ENCODE measurements at places on chromosomes 12 and 14. TPM values are rescaled to one million over a fixed set of nuclear protein-coding genes. Genes with fewer than 3 reads are reported as not detected.

DNA sequence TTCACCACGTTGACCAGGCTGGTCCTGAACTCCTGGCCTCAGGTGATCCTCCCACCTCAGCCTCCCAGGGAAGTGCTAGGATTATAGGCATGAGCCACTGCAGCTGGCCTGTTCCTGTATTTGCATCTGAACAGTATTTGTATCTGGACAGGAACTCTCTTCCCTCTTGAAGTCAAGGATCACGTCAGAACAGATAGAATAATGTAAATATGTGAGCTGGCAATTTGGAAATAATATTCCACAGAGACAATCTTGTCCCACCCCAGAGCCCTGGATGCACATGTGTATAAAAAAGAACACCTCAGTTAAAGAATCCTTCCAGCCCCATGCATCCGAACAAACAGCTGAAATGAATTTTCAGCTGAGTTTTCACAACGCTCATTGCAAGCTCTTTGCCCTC is 118.3 kb downstream of the VEZT start:
- H3K4me1 ChIP-seq, result no peaks in the 10 kb centered on the region
- H3K27me3 ChIP-seq, result no peaks in the 10 kb centered on the region
- H3K36me3 ChIP-seq, result no peaks in the 10 kb centered on the region
- DNase-seq, result no peak
- H3K4me3 ChIP-seq, result no peak overlapping the region

GRCh38 chr12:82383930-82384552 is 25.7 kb downstream of the METTL25 start:
- no peak overlapping the region for H3K4me3 ChIP-seq
- no peak for DNase-seq
- H3K27ac ChIP-seq, result no peak overlapping the region
- H3K36me3 ChIP-seq, result no peaks in the 10 kb centered on the region
- no peaks in the 10 kb centered on the region for H3K27me3 ChIP-seq

Gene PNMA1
- 11.6 TPM for total RNA-seq

Gene NGB
- total RNA-seq, result not detected

Gene PAPOLA
- 206 TPM for total RNA-seq

GRCh38 chr14:100741966-100742365 is 15.3 kb downstream of the DLK1 start:
- no peaks in the 10 kb centered on the region for H3K27me3 ChIP-seq
- H3K36me3 ChIP-seq, result no peaks in the 10 kb centered on the region
- H3K4me3 ChIP-seq, result no peak overlapping the region
- no peaks in the 10 kb centered on the region for H3K4me1 ChIP-seq

GRCh38 chr14:58628406-58628805 is 9.4 kb upstream of the DACT1 start:
- no peaks in the 10 kb centered on the region for H3K27me3 ChIP-seq
- no peak overlapping the region for H3K27ac ChIP-seq
- H3K4me1 ChIP-seq, result no peaks in the 10 kb centered on the region
- no peaks in the 10 kb centered on the region for H3K36me3 ChIP-seq
- H3K4me3 ChIP-seq, result no peak overlapping the region

GRCh38 chr14:84482256-84483071 is 1047.5 kb upstream of the FLRT2 start:
- H3K36me3 ChIP-seq, result no peaks in the 10 kb centered on the region
- H3K4me3 ChIP-seq, result no peak overlapping the region

- H3K4me1 ChIP-seq, result no peaks in the 10 kb centered on the region
- H3K27ac ChIP-seq, result no peak overlapping the region
- no peak overlapping the region for H3K4me3 ChIP-seq
- H3K27me3 ChIP-seq, result no peaks in the 10 kb centered on the region
- no peaks in the 10 kb centered on the region for H3K36me3 ChIP-seq
These were observed 73.9 kb downstream of the SYT1 start for GRCh38 chr12:78938341-78939084.

Gene ATP5F1B
- 333 TPM for total RNA-seq

Gene RNASE4
- 37.7 TPM for total RNA-seq

Gene KLRB1
- total RNA-seq, result not detected

Gene TMEM132D
- total RNA-seq, result 1.7 TPM

GRCh38 chr12:8630131-8630530 is 17.5 kb upstream of the AICDA start:
- H3K4me3 ChIP-seq, result no peak overlapping the region
- no peaks in the 10 kb centered on the region for H3K27me3 ChIP-seq
- DNase-seq, result no peak
- H3K27ac ChIP-seq, result no peak overlapping the region
- H3K36me3 ChIP-seq, result no peaks in the 10 kb centered on the region

GRCh38 chr12:95173392-95174251 is 43.6 kb downstream of the FGD6 start:
- peaks cover 16% of the 10 kb centered on the region for H3K4me1 ChIP-seq
- H3K27me3 ChIP-seq, result no peaks in the 10 kb centered on the region
- DNase-seq, result peak; percentile 59
- H3K27ac ChIP-seq, result peak overlapping the region; percentile 48
- H3K4me3 ChIP-seq, result no peak overlapping the region

Gene PTPN6
- 41.6 TPM for total RNA-seq

GRCh38 chr12:3772380-3772779 is 19.5 kb upstream of the CRACR2A start:
- no peaks in the 10 kb centered on the region for H3K4me1 ChIP-seq
- H3K27ac ChIP-seq, result no peak overlapping the region
- H3K36me3 ChIP-seq, result no peaks in the 10 kb centered on the region
- DNase-seq, result no peak
- no peak overlapping the region for H3K4me3 ChIP-seq

GRCh38 chr14:69750495-69750894 is 16.4 kb upstream of the SRSF5 start:
- H3K36me3 ChIP-seq, result no peaks in the 10 kb centered on the region
- H3K4me1 ChIP-seq, result no peaks in the 10 kb centered on the region

GRCh38 chr12:88299567-88300101 is 157.5 kb downstream of the TMTC3 start:
- H3K4me3 ChIP-seq, result no peak overlapping the region
- no peak for DNase-seq
- H3K27ac ChIP-seq, result no peak overlapping the region
- no peaks in the 10 kb centered on the region for H3K27me3 ChIP-seq

DNA sequence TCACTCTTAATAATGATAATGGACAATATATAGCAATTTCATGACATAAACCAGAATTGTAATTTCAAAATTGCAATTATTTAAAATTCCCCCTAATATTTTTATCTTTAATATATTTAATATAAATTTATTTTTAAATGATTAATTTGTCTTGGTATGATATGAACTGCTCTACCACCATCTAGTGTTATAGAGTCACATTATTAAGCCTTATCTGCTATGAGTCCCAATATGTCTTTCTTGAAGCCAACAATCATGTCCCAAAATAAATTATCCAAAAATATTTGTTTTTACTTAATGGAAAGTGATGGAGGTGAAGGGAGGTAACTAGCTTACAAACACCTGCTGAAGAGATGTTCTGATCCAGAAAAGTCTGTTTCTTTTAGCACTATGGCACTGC is 151.4 kb downstream of the KCNC2 start:
- no peak overlapping the region for H3K4me3 ChIP-seq
- no peaks in the 10 kb centered on the region for H3K4me1 ChIP-seq
- no peak overlapping the region for H3K27ac ChIP-seq
- H3K36me3 ChIP-seq, result no peaks in the 10 kb centered on the region
- no peak for DNase-seq

- H3K27me3 ChIP-seq, result no peaks in the 10 kb centered on the region
- DNase-seq, result no peak
- H3K36me3 ChIP-seq, result no peaks in the 10 kb centered on the region
- H3K4me1 ChIP-seq, result no peaks in the 10 kb centered on the region
These were observed 157.0 kb downstream of the ASCL1 start for GRCh38 chr12:103114296-103115055.

- H3K27ac ChIP-seq, result no peak overlapping the region
- no peak for DNase-seq
- peaks cover 12% of the 10 kb centered on the region for H3K4me1 ChIP-seq
- no peaks in the 10 kb centered on the region for H3K27me3 ChIP-seq
These were observed 4.3 kb downstream of the DDIT3 start for GRCh38 chr12:57515934-57516541.

- no peak overlapping the region for H3K4me3 ChIP-seq
- no peak for DNase-seq
- no peaks in the 10 kb centered on the region for H3K4me1 ChIP-seq
- H3K27ac ChIP-seq, result no peak overlapping the region
These were observed 35.1 kb upstream of the BMAL2 start for GRCh38 chr12:27297566-27297965.

DNA sequence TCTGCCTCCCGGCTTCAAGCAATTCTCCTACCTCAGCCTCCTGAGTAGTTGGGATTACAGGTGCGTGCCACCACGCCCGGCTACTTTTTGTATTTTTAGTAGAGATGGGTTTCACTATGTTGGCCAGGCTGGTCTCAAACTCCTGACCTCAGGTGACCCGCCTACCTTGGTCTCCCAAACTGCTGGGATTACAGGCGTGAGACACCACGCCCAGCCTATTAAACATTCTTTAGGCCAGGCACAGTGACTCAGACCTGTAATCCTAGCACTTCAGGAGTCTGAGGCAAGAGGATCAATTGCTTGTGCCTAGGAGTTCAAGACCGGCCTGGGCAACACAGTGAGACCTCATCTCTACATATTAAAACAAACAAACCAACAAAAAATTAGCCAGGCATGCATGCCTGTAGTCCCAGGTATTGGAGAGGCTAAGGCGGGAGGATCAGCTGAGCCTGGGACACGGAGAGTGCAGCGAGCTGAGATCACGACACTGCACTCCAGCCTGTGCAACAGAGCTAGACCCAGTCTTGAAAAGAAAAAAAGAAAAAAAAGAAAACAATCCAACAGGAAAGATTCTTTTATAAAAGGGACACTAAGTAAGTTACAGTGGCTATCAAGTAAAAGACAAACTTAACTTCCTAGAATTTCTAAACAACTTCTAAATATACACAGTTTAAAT is 70.2 kb downstream of the HECTD1 start:
- no peaks in the 10 kb centered on the region for H3K4me1 ChIP-seq
- DNase-seq, result no peak
- no peak overlapping the region for H3K27ac ChIP-seq
- no peaks in the 10 kb centered on the region for H3K27me3 ChIP-seq

DNA sequence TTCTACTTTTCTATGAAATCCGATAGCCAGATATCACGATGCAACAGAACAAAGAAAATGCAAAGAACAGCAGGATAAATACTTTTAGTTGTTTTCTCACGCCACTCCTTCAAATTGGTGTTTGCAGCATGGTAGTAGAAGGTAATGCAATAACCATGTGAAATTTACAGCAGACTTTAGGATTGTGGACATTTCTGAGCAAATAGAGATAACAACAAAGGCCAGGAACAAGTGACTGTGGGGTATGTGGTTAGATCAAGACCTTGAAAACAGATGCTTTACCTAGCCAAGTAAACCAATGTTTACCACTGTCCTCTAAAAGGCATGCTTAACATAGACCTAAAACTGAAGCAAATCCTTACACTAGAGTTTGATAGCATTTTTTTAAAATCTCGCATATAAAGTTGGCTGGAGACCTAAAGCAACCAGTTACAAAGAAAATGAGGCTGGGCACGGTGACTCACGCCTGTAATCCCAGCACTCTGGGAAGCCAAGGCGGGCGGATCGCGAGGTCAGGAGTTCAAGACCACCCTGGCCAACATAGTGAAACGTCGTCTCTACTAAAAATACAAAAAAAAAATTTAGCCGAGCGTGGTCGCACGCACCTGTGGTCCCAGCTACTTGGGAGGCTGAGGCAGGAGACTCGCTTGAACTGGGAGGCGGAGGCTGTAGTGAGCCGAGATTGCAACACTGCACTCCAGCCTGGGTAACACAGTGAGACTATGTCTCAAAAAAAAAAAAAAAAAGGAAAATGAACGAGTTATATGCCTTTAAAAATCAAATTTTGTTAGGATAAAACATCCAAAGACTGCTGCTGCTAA is 123.2 kb upstream of the FOXN3 start:
- no peaks in the 10 kb centered on the region for H3K4me1 ChIP-seq
- no peaks in the 10 kb centered on the region for H3K27me3 ChIP-seq
- no peak for DNase-seq
- no peaks in the 10 kb centered on the region for H3K36me3 ChIP-seq
- H3K27ac ChIP-seq, result no peak overlapping the region

Gene PLEKHH1
- 142 TPM for total RNA-seq

DNA sequence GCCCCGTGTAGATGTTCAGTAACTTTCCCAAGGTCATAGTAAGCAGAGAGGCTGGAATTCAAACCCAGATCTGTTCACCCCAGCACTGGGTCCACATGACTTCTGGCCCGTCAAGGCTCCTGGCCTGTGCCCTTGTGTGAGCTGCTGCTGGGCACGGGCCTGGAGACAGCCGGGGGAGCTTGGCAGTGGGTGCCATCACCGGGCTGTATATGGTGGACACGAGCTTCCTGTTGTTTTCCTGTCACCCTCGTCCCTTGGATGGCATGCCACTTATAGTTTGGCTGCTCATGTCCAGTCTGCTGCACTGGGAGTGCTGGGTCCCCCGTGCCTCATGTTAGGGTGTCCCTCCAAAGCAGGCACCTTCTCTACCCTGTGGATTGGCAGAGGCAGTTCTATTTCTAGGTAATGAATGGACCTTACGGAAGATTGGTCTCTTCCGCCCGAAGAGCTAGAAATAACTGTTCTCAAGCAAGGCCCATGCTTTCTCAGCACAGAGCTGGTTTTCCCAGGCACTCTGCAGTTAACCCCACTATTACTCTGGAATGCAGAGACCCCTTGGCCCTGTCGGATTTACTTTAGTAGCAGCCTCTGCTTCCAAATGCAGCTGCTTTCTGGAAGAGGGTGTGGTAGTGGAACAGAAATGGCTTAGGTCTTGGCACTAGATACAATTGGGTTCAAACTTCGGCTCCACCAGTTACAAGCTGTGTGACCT is 44.3 kb downstream of the ELK3 start:
- H3K4me1 ChIP-seq, result no peaks in the 10 kb centered on the region
- H3K4me3 ChIP-seq, result no peak overlapping the region
- no peak overlapping the region for H3K27ac ChIP-seq

Gene DLGAP5
- total RNA-seq, result 6.3 TPM

- peak within 1 kb of the TSS; percentile 60 for H3K4me3 ChIP-seq
- H3K27ac ChIP-seq, result peak within 1 kb of the TSS; percentile 64
- H3K36me3 ChIP-seq, result no peaks in the 10 kb centered on the region
- H3K27me3 ChIP-seq, result no peaks in the 10 kb centered on the region
- H3K4me1 ChIP-seq, result no peaks in the 10 kb centered on the region
These were observed at the start of gene SSPN for GRCh38 chr12:26195250-26195640. SSPN (plus strand) TSS chr12:26195573; CDS start chr12:26195673, 100 bp downstream.

DNA sequence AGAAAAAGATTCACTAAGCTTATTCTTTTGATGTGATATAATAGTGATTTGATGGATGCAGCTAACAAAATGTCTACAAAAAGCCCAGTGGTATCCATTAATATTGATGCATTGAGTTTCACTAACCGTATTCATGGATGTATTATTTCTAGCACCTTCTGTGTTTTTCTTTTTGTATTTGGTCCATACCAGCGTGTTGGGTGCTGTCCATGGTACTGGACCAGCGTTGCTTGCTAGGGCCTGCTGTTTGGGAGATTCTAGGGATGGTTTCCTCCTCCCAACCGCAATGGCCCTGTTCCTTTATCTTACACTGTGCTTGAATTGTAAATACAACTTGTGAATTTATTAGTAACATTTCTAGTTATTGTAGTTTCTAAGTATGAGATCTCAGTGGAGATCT is 31.7 kb downstream of the ANO4 start:
- no peak overlapping the region for H3K27ac ChIP-seq
- H3K4me1 ChIP-seq, result no peaks in the 10 kb centered on the region
- H3K36me3 ChIP-seq, result no peaks in the 10 kb centered on the region
- DNase-seq, result no peak
